ENCODE measurements at places on chromosomes 1 and 21.

- DNase-seq = no peak
Observed at GRCh38 chr1:109783436-109783835, 19.7 kb upstream of the EPS8L3 start.

- DNase-seq = no peak
Observed at GRCh38 chr1:184941735-184942134, 32.6 kb downstream of the NIBAN1 start.

- DNase-seq = peak; percentile 73
Observed at GRCh38 chr1:226664413-226665101, 74.5 kb downstream of the ITPKB start.

DNA sequence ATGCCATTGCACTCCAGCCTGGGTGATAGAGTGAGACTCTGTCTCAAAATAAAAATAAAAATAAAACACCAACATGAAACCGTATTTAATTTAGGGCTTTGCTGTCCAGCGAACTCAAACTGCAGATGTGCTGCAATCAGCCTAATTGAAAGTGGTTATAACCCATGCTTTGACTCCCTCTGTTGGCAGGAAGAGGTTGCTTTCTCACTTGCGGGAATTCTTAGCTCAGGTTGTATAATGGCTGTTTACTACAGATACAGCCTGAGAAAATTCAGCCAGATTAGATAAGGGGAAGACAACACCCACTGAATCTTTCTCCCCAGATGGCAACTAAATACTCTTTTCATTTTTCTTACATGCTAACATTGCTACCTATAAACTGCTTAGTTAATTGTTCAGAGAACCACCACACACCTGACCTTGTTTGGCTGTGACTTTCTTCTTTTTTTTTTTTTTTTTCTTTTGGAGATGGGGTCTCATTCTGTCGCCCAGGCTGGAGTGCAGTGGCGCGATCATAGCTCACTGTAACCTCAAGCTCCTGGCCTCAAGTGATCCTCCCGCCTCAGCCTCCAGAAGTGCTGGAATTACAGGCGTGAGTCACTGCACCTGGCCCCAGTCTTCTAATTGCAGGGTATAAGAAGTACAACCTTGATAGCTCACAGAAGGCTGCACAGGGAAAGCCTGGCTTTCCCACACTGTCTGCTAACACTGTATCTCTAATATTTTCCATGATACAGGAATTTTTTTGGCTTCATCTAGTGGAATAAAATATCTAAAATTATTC, 34.6 kb downstream of the DNTTIP2 start:
- peak; percentile 62 for DNase-seq

GRCh38 chr1:21270086-21270689, 20.1 kb downstream of the ECE1 start:
- DNase-seq = no peak

- peak; percentile 50 for DNase-seq
Observed at GRCh38 chr1:231600458-231600976, 26.1 kb upstream of the DISC1 start.

DNA sequence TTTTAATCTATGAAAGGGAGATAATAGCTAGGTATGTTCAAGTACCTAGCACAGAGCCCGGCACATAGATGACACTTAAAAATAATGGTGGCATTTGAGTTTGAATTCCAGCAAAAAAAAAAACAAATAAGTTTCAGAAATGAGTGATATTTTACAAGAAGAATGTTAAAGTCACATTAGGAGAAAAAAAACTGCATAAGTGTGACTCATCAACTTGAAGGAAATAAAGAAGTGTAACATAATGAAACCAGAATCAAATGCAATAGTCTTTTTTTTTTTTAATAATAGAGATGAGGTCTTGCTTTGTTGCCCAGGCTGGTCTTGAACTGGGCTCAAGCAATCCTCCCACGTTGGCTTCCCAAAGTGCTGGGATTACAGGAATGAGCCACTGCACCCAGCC, 17.1 kb downstream of the DNASE2B start:
- DNase-seq = no peak

- DNase-seq = no peak
Observed at GRCh38 chr1:59926381-59927123, at the start of gene CYP2J2. Gene CYP2J2 (minus strand): TSS chr1:59926773. CDS start chr1:59926746, 27 bp downstream.

GRCh38 chr1:47709019-47709871, 271.4 kb downstream of the FOXD2 start:
- no peak for DNase-seq

- no peak for DNase-seq
Observed at GRCh38 chr1:15946571-15947381, 29.1 kb downstream of the ZBTB17 start.

- DNase-seq = no peak
Observed at GRCh38 chr1:54671985-54672608, 30.5 kb downstream of the MROH7 start.

DNA sequence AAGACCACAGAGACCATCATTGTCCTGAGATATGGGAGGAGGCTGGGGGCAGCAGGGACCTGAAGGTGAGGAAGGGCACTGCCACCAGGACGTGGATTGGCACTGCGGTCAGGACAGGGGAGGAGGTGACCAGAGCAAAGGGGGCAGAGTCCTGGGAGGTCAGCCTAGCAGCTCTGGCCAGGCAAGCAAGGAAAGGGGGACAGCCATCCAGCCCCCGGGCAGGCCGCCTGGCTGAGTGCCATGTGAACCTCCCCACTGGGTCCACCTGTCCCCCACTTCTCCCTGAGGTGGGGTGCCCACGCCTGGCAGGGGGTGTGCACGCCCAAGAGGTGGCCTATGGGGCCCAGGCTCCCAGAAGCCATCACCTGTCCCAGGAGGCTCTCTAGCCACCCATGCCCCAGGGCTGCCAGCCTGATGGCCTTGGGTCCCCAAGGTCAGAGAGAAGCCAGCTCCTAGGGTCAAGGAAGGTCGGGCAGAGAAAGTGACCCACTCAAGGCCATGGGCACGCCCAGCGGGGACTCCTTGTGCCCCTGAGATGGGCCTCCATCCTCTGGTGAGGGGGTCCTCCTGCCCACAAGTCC, 17.6 kb upstream of the PTTG1IP start:
- no peak for DNase-seq

DNA sequence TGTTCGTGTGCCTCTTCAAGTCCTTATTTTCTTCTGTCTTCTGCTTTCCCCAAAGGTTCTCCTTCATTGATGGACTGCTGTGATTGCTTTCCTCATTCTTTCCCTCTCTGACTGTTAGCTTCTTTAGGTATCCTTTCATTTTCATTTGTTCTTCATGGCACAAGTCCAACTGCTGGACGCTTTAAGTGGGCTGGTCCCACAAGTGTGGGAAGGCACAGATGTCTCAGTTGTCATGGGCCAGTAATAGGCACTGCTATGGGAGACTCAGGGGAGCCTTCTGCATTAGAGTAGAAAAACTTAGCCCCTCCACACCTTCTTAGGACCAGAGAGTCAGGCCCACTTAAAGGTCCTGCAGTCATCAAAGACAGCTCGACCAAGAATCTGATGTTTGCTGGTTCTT, 122.3 kb upstream of the C1orf105 start:
- no peak for DNase-seq

DNA sequence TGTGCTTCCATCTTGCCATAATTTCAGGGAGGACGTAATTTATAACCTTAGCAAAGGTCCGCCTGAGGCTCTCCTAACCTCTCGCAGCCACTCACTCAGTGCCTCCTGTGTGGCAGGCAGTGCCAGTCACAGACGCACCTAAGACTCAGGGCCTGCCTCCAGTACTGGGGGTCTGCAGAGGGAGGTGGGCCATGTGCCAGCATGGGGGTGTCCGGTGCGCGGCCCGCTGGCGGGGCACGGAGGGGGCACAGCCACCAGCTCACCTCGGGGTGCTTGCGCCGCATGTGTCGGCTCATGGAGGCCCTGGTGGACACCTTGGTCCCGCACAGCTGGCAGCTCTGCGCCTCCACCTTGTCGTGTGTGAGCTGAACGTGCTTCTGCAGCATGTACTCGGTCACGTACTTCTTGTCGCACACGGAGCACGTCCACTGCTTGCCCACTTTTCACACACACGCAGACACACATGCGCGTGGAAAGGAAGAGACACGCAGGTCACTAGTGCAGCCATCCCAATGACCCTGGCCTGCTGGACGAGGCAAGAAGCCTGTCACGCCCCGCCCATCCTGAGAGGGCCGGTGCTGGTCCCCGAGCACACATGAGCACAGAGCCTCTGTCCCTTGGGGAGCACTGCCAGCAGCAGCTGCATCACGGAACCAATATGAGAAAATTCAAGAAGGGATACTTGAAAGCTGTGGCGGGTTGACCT, 43.2 kb upstream of the RIPK4 start:
- no peak for DNase-seq

DNA sequence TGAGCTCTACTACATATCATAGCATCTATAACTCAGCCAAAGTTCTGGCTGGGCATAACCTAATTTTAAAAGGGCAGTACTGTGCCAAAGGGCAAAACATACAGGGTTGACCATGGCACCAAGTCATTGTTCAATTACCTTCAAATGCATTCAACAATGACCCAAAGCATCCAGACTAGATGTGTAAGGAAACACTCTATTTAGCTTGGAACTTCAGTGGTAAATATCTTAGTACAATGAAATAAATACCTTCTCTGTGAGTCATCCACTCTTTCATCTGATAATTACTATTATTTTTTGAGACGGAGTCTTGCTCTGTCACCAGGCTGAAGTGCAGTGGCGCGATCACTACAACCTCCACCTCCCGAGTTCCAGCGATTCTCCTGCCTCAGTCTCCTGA, 70.0 kb downstream of the NVL start:
- DNase-seq = no peak

DNA sequence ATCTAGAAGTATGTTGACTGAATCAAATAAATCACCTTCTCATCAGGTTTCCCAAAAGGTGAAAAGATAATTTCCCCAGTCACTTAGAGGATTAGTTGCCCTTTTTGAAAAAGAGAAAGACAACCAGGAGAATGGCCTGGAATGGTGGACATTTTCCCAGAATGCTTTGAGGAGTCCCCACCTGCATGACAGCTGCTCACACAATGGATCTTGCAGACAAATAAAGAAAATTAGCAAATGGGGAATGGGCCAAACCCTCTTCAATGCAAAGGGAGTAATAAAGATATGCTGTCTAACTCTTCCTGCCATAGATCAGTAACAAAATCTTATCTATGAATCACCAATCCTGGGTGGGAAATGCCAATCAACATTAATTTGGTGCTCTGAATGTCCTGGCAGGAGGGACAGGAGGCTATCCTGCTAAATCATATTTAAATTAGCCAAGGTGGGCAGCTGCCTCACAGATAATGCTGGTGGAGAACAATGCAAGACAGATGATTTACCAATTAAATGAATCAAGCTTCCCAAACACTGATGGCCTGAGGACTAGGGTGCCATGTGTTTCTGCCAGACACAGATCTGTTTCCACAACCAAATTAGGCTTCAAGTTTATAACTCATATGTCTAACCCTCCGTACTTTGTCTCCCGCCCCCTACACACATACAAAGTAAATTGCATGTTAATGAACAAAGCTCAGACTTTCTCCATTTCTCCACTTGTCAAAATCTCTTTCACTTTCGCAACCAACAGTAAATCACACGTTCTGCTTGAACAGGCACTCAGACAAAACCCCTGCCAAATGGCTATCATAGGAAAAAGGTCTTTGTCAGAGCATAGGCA, 488.0 kb upstream of the PLXNA2 start:
- DNase-seq = no peak

GRCh38 chr1:180248176-180248575, 18.1 kb downstream of the LHX4 start:
- no peak for DNase-seq

DNA sequence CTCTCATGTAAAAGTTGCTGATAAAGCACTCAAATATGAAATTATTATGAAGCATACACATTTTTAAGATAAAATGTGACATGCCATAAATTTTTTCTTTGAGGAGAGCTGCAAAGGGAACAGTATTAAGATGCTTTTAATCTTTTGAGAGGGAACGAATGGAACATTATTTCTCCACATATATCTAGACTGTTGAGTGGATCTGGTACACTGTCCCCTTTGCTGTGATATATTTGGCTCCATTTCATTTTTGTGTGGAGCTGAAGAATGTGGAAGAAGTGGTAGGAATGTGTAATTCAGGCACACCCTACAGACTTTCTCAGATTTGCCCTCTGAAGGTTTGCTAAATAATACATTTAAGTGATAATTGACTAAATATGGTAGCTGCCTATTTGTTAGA, 31.7 kb downstream of the PGM1 start:
- DNase-seq = no peak

GRCh38 chr1:198678901-198679329, 40.1 kb downstream of the PTPRC start:
- no peak for DNase-seq

DNA sequence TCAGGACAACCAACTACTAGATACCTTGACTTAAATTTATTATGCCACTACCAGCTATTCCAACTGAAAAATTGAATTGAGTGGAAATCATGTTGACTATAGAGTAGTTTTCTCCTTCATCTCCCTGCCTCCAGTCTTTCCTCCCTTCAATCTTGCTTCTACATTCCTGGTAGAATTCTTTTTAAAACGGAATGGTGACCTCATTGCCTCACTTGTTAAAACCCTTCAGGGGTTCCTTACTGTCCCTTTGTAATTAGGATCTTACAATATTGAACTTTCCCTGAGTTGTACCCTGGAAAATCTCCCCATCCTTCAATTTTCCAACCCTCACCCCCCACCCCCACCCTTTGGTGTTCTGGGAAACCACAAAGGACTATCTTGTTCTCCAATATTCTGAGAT, 82.8 kb upstream of the ZNF326 start:
- DNase-seq = no peak

- no peak for DNase-seq
Observed at GRCh38 chr1:200153277-200154055, 126.0 kb downstream of the NR5A2 start.

DNA sequence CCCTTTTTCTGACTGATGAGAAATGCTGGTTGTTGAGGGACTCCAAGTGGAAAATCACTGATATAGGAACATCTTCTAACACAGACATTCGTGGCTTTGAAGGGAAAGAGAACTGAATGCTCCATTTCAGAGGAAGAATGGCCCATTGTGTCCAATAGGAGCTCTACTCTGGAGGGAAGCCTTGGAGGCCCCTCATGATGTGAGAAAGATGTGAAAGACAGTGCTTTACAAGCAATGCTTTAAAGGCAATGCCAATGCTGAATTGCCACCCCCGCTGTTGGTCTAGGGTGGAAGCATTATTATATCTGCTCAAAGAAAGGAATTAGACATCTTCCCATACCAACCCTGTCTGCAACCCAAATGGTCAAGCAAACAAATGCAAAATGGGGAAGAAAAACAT, 13.7 kb downstream of the NMNAT2 start:
- no peak for DNase-seq

DNA sequence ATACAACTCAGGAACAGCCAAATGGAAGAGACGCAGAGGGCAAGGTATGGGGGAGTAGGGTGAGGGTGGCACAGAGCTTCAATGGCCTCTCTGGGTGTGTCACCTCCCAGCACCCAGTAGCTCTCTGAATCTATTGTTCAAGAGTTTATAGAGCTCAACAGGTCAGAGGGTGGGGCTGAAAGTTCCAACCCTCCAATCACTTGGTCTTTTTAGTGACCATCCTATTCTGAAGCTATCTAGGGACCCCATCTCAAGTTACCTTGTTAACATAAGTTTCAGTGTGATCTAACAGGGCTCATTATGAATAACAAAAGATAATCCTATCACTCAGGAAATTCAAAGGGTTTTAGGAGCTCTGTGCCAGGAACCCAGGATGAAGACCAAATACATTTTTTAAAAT, 31.2 kb upstream of the ZNF697 start:
- DNase-seq = no peak

Data from AG04450 (cell line).